ENCODE measurements at places on chromosomes 11 and 22.

GRCh38 chr11:68929135-68929534 is 25.4 kb downstream of the IGHMBP2 start:
- DNase-seq = no peak

GRCh38 chr22:43293259-43293654 is 49.9 kb downstream of the SCUBE1 start:
- DNase-seq = no peak

GRCh38 chr11:13384908-13385640 is 77.9 kb downstream of the BTBD10 start:
- no peak for DNase-seq

DNA sequence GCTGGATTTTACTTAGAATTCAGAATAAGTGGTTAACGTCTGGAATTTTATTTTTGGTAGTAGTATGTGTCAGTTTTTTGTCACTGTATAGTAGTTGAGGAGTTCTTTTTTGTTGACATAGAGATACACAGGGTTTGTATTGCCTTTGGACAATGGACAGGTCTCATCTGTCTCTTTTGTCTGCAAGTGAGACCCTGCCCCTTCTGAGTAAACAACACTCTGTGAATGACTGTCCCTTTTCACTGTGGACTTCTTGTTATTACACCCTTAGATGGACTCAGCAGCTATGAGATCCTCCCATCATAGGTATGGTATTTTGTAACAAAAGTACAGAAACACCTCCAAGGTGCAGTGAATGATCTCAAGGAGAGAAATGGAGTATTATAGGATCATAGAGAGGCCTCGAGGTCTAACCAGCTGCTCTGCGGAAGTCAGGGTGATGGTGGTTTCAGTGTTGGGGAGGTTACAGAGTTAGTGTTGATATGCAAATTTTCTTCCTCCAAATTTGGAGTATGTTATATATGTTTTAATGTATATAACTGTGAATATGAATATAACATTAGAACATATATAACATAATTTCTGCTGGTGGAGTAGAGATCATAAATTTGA is 7.8 kb downstream of the PPP6R3 start:
- no peak for DNase-seq

- no peak for DNase-seq
Observed at GRCh38 chr11:77126861-77127234, 1.2 kb upstream of the MYO7A start.

GRCh38 chr11:119964136-119965025 is 173.5 kb downstream of the TRIM29 start:
- DNase-seq = no peak

DNA sequence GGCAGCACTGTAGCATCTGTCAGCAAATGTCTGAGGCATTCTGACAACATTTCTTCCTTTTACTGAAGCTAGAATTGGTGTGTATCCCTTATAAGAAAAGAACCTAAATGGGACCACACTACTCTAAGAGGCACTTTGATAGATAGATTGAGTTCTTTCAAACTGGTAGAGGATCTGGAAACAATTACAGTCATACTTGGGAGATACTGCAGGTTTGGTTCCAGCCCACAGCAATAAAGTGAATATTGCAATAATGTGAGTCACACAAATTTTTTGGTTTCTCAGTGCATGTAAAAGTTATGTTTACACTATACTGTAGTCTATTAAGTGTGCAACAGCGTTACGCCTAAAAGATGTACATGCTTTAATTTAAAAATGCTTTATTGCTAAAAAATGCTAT is 96.9 kb downstream of the SBF2 start:
- DNase-seq = no peak

GRCh38 chr11:74417379-74417804 is 19.2 kb upstream of the PGM2L1 start:
- DNase-seq = no peak

GRCh38 chr11:131206671-131207070 is 163.7 kb upstream of the NTM start:
- no peak for DNase-seq

GRCh38 chr11:73087730-73088129 is 54.4 kb downstream of the FCHSD2 start:
- no peak for DNase-seq

Data from H54 (cell line).